ENCODE measurements at places on chromosomes 4 and X. TPM values are rescaled to one million over a fixed set of nuclear protein-coding genes. Genes with fewer than 3 reads are reported as not detected.

Gene BBS7
- 23.4 TPM for total RNA-seq

Gene LAMTOR3
- 23.7 TPM for total RNA-seq

Gene BTC
- total RNA-seq = not detected

Gene HELQ
- total RNA-seq = 10.9 TPM

Gene PABPC1L2A
- total RNA-seq = not detected

Gene SPATA18
- 7.9 TPM for total RNA-seq

Gene SLITRK4
- total RNA-seq = not detected

Gene KLHL8
- total RNA-seq = 7.4 TPM

Gene ZAR1
- not detected for total RNA-seq

Gene DCHS2
- total RNA-seq = not detected

Gene ALB
- not detected for total RNA-seq

- DNase-seq = no peak
These were observed 13.3 kb downstream of the PDZD4 start for GRCh38 chrX:153816831-153817690.

DNA sequence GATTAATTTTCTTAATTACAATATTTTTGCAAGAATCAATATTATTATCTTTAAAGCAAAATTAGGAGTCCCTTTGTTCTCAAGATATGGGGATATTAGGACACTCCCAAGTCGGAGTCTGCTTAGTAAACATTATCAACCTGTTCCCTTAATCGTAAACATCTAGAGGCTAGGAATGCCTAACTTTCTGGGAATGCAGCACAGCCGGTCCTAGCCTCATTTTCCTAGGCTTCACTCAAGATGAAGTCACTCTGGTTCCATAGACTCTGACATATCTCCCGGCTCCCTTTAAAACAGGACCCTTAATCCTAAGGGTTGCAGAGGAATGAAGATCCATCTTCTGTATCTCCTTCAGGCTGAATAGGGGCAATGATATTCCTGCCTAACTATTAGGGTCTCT is 367.6 kb downstream of the GPM6A start:
- DNase-seq = no peak

DNA sequence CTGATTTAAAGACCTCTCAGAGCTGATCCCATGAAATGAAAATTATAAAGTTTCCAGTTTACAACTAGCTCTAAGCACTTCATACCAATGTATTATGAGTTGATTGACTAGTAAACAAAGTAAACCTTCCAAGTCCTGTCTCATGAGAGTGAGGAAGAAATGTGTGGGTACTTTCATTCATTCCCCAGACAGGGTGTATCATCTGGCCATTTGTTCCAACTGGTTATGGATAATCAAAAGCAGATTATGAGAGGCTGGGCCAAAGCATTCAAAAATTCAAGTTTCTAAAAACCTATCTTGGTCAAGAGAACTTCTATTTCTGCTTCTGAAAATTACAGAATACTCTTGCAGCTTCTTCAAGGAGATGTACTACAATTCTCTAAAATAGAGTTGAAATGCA is 193.3 kb upstream of the RASGEF1B start:
- no peak for DNase-seq

DNA sequence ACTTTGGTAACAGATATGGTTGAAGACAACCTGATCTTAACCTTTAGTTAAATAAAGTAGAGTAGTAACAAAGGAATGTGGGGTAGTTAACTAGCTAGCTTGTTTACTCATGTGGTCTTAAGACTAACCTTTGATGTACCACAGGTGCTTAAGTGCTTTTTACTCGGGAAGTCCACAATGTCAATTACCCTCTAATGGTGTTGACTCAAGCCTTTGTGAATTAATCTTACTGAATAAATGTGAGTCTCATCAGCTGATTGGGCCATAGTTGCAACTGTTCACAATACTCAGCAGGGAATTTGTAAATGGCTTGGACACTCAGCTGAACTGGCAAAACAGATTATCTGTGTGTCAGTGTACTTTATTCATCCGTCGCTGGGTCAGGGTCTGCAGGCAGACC is 119.0 kb upstream of the UGT8 start:
- no peak for DNase-seq

DNA sequence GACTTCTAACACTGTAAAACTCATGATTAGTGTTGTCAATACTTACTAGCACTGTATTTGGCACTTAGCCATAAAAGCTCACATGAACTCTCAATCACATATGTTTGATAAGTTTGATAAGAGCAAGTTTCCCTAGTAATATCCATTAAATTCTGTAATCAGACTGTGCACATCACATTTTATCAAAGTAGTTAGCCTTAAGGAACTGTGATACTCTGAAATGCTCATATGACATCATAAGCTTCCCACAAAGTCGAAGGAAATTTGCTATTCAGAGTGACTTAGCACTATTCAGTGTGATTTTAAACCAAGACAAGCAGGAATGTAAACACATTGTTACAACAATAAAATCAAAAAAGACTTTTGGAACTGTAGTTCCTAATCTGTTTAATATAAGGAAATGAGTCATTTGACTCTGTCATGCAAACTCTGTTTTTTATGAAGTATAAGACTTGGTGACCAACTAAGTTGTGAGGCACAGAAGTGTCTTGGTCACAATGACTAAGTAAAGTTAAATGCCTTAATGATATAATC is 6.7 kb downstream of the SLC7A11 start:
- DNase-seq = peak; percentile 97

- peak; percentile 3 for DNase-seq
These were observed 26.5 kb upstream of the JADE1 start for GRCh38 chr4:128782875-128783614.

- no peak for DNase-seq
These were observed 204.8 kb upstream of the RPS6KA3 start for GRCh38 chrX:20471483-20471882.

- DNase-seq = peak; percentile 90
These were observed 51.2 kb upstream of the PGRMC2 start for GRCh38 chr4:128338634-128339355.

DNA sequence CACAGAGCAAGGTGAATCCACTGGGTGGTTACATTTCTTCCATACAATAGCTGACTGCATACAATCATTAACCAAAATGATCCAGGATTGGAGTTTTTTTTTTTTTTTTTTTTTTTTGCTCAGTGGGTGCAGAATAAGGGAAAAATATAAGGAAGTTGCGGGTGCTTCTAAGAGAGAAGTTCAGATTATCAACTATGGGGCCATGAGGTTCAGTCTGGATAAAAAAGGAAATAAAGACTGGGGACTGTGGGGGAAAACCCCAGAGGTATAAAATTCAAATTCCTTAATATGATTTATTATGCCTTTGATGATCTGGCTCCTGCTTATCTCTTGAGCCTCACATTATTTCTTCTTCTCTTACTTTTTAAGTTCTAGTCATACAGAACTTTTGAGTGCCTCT is 5.9 kb upstream of the EIF1AX start:
- no peak for DNase-seq

DNA sequence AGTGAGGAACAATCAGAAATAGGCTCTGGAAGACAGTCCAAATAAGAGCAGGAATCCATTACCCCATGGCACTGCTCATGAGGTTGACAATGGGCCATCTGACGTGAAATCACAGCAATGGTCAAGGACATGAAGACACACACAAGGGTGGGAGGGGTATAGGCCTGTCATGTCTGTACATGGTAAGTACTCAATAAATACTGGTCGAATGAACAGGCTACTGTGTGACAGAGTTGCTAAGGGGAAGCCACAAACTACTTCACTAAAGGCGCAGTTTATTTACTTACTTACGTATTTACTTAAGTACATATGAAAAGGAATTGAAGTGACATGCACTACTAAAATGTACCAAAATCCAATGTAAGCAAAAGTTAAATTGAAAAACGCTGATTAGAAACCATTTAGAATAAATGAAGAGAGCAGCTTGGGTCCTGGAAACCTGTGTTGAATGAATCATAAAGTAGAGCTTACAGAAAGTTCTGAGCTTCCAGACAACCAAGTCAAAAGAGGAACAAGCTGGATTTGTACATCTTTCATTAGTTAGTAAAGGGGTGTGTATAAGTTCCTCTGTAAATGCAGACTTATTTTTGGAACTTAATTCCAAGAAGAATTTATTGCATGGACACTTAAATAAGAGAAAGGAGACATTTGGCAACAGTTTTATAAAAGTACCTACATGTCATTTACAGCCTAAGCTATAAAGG is 32.7 kb downstream of the ALPK1 start:
- DNase-seq = no peak

GRCh38 chrX:138745196-138745595 is 33.7 kb upstream of the FGF13 start:
- DNase-seq = peak; percentile 17

- DNase-seq = no peak
These were observed 860.3 kb upstream of the NDST4 start for GRCh38 chr4:115973768-115974167.

- no peak for DNase-seq
These were observed 80.7 kb downstream of the STOX2 start for GRCh38 chr4:183985786-183986185.

DNA sequence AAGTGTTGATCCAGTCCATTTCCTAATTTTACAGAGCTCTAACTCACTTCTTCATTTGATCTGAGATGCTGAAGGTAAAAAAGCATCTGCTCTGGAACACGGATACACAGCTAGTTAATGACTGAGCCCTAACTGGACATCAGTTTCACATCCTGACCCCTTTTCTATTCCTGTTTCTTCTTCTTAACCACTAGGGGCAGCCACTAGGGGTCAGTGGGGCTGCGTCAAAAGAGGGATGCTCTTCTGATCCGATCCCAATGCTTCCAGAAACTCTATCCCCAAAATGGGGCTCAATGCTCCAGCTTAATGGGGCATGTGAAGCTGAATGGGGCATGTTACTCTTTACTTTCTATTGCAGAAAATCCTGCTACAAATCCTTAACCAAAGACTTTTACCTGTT is 33.4 kb upstream of the PHKA2 start:
- no peak for DNase-seq

GRCh38 chr4:110442309-110442708 is 33.6 kb upstream of the ENPEP start:
- DNase-seq = no peak

- no peak for DNase-seq
These were observed 38.8 kb downstream of the MGARP start for GRCh38 chr4:139241086-139241783.

DNA sequence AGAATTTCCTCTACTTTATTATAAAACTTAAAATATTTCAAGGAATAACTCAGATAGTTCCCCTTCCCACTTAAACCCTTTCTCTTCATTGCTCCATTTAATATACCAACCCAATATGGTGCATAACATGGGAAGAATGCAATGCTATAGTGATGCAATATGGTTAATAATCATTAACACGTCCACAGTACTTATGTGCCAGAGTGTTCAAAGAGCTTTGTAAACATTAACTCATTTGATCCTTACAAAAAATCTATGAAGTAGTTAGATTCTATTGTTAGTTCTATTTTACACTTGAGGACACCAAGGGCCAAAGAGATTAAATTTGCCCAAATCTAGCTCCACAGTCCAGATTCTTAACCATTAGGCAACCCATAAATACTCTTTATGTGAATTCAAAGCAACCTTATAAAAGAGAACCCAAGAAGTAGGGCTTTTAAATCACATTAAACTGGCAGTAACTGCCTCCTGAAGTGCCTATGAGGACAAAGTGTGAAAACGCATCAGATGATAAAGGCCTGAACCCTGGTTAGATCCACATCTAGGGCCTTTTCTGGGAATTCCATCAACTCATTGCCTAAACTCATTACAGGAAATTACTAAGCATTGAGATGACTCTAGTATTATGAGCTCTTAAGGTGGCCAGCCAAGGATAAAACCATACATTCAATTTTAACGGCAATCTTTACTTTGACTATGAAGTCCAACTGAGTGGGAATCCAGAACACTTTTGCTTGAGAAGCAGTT is 94.3 kb downstream of the AREG start:
- no peak for DNase-seq

DNA sequence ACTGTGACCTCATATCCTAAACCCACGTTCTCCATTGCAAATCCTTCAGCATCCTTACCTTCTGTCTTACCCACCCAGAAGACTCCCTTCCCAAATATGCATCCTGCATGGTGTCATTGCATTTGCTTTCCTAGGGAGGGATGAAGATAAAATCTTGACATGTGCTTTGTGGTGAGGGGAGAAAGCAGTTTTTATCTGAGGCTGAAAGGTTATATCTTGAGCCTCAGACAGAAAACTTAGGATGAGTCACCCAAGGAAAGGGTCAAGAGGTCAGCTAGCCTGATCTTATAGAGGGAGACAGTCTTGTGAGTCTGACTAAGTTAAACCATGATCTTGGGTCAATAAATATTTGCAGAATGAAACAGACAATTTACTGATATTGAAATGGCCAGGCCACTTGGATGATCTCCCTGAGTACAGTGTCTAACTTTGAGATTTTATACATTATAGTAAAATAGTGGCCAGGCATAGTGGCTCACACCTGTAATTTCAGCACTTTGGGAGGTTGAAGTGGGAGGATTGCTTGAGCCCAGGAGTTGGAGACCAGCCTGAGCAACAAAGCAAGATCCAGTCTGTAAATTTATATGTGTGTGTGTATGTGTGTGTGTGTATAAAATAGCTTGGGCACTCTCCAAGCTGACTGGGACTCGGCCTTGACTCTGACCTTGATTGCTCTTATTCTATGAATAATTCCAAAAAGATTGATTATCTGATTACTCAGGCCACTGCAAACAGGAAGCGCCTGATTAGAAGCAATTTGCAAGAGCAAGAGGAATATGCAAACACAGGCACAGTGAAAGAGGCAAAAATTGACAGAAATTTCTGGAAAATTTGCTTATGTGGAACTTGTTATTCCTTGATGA is 15.4 kb upstream of the FAM9C start:
- peak; percentile 30 for DNase-seq

DNA sequence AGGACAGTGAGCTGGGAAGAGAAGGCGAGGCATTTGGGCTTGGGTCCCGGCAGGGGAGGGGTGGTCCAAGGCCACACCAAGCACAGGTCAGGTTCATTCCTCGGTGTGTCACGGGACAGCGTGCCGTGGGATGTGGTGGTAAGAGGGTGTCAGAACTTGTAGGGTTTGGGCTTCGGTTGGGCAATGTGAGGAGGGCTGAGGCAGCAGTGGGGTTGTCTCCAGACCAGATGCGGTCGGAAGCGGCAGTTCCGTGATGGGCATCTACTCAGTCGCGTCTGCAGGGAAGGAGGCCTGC is 22.1 kb downstream of the ADRA2C start:
- no peak for DNase-seq

GRCh38 chrX:101415180-101416145 is 7.4 kb downstream of the HNRNPH2 start:
- DNase-seq = peak; percentile 59
